ENCODE measurements at places on chromosomes 3 and 15.

DNA sequence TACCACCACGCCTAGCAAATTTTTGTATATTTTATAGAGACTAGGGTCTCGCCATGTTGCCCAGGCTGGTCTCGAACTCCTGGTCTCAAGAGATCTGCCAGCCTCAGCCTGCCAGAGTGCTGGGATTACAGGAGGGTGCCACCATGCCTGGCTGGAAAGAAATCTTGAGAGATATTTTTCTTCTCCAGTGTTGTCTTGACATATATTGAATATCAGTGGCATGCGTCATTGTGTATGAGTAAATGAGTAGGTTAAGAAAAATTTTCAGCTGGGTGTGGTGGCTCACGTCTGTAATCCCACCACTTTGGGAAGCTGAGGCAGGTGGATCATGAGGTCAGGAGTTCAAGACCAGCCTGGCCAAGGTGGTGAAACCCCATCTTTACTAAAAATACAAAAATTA is 3.5 kb upstream of the PIF1 start:
- no peak for DNase-seq

- no peak for DNase-seq
Observed at GRCh38 chr15:71629781-71630474, 180.4 kb upstream of the NR2E3 start.

- peak; percentile 64 for DNase-seq
Observed at GRCh38 chr3:141407825-141408224, 39.5 kb downstream of the ZBTB38 start.

DNA sequence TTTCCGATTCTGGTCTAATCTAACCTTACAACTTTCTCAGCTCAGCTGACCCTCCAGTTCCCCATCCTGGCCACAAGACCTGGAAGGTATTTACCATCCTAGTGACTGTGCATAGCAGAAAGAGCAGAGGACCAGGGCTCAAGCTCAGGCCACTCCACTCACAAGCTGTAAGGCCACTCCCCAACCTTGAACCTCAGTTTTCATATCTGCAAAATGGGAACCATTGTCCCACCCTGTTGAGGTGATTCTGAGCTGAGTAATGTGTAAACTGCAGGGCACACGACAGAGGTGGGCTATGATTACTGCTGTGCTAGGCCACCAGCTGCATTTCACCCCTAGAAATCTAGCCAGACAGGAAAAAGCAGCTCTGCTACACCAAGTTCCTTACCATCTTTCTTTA is 21.7 kb downstream of the TMEM40 start:
- no peak for DNase-seq

GRCh38 chr15:47513471-47513870 is 203.8 kb upstream of the SEMA6D start:
- DNase-seq: no peak

DNA sequence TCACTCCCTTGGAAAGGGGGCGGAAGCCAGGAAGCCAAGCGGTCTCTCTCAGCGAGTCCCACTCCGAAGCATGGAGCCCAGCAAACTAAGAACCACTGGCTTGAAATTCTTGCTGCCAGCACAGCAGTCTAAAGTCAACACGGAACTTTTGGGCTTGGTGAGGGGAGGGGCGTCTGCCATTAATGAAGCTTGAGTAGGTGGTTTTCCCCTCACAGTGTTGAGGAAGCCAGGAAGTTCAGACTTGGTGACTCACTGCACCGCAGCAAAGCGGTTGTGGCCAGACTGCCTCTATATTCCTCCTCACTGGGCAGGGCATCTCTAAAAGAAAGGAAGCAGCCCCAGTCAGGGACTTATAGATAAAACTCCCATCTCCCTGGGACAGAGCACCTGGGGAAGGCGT is 665.4 kb upstream of the CBLB start:
- peak; percentile 39 for DNase-seq

DNA sequence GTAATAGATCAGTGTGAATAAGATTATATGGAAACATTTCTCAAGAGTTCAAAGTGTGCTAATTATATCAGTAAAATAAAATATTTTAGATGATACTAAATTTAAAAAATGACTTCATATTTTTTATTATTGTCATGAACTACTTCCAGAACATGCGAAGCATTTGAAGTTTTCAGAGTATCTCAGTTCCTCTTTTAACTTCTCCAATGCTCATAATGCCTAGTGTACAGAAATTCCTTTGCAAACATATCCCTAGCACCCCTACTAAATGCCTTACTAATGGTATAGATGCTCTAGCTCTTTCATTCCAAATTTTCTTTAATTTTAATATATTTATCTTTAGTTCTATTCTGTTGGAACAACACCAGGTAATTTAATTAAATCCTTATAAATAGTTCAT is 580.4 kb downstream of the CADM2 start:
- no peak for DNase-seq

DNA sequence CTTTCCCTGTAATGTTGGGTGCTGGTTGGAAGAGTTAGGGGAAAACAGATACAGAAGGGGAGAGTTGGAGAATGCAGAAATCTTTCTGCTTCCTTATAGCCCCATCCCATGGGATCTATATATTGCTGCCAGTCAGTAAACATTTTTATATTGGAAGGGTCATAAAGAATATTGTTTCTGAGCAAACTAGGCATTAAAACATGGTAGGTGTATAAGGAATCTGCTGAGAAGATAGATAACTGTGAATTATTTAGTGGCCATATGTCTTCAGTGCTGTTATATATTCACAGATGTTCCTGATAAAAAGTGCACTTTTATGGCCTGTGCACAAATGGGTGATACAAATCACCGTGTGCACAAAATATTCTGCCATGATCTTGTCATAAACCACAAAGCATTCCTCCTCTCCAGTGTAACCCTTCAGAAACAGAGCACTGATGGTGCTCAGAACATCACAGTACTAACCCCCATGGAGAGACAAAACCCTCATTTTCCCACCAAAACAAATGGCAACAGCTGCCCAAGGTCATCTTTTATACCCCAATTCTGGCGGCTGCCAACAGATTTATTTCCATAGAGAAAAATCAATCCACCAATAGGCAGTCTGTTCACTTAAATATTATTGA is 269.3 kb downstream of the SLC9A9 start:
- no peak for DNase-seq

DNA sequence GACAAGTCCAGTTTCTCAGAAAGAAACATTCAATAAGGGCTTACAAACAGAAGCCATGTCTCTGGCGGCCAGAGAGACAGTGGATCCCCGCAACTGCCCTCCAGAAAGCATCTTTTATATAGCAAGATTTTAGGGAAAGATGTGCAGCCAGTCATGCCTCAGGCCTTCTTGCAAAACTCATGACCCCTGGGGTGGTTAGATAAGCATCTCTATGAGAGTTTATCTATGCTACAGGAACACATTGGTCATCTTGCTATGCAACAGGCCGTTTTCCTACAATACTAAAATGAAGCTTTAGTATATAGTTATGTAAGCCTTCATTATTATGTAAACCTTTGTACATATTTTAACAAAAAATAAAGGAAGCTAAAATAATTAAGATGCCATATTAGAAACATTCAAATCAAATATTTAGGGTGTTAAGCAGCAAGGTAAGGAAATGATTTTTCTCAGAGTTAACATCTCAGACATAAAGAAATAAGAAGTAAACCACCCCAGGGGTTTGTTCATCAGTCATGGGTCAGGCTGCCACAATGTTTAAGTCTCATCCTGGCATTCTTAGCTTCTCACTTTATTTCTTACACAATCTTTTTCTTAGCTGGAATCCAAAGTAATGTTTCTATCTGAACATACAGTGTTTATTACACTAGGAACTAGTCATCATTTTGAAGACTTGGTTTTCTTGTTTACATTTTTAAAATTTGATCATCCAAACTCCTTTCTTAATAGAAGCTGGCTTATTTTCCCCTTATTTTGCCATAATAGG is 6.3 kb upstream of the FSIP1 start:
- DNase-seq: no peak

GRCh38 chr3:61173676-61174075 is 77.6 kb downstream of the FHIT start:
- DNase-seq: no peak

GRCh38 chr3:53518495-53518981 is 24.1 kb downstream of the CACNA1D start:
- DNase-seq: peak; percentile 66

GRCh38 chr3:55765906-55766701 is 279.0 kb upstream of the WNT5A start:
- no peak for DNase-seq

DNA sequence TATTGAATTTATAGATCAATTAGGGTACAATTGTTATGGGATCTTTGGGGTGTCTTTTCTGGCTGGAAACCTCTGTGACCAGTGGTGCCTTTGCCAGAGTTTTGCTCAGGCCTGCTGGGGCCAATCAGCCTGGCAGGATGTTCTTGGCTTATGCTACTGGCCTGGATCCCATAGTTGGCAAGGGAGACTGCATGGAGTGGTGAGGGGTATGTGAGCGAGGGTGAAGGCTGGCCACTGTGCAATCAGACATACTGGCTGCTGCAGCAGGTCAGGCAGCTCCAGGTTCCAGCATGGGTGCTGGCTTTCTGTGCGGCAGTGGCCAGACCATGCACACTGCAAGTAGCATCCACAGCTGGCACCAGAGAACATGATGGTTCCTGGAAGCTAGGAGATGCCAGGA is 1053.2 kb upstream of the GBE1 start:
- DNase-seq: no peak

- DNase-seq: peak; percentile 66
Observed at GRCh38 chr3:42846685-42847522, 28.8 kb downstream of the CYP8B1 start.

DNA sequence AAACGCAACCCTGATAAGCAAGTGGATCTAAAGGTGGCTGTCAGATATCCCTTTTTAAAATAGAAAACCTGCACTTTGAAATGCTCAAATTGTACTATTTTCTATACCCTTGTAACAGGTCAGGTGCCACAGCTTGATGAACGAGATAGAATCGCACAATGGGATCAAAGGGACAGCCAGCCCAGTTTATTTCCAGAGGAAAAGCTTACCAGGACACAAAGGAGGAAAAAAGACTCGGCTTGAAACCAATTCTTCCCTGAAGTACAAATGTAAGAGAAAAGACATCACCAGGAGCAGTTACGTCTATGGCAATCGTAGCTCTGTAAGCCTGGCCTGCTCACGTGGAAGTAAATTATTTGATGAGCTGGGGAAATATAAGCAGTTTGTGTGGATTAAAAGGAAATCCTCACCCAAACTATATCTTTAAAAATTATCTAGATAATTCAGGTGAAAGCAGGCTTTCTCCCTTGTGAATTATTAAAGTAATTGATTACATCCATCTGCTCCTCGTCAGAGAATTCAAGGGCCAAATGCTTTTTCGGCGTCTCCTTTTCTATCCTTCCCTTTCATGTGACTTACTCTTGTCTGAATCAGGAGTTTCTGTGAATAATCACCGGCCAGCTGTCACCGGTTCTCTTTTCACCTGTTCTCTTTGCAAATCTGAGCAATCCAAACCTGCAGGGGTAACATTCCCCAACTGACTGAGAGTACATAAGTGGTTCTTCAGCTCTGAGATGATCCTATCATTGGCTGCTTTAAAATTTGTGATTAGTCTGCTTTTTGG is 339.2 kb upstream of the ONECUT1 start:
- DNase-seq: no peak

GRCh38 chr3:65425880-65426279 is 612.8 kb downstream of the MAGI1 start:
- no peak for DNase-seq

DNA sequence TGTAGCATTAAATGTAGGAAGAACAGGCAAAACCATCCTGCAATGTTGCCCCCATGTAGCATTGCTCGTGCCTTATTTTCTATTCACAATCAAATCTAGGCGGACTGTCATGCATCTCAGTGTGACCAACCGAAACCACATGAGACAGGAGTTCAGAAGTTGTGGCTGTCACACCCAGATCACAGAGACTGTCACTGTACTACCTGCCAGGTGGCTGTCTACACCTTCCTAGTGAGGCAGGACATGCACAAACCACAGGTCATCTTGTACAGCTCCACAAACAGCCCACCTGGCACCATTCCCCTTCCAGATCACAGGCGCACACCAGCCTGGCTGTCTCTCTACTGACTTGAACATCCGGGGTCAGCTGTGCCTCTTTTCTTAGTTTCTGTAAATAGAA is 392.8 kb downstream of the OCA2 start:
- no peak for DNase-seq
